ENCODE measurements at places on chromosomes 3 and 15.

DNA sequence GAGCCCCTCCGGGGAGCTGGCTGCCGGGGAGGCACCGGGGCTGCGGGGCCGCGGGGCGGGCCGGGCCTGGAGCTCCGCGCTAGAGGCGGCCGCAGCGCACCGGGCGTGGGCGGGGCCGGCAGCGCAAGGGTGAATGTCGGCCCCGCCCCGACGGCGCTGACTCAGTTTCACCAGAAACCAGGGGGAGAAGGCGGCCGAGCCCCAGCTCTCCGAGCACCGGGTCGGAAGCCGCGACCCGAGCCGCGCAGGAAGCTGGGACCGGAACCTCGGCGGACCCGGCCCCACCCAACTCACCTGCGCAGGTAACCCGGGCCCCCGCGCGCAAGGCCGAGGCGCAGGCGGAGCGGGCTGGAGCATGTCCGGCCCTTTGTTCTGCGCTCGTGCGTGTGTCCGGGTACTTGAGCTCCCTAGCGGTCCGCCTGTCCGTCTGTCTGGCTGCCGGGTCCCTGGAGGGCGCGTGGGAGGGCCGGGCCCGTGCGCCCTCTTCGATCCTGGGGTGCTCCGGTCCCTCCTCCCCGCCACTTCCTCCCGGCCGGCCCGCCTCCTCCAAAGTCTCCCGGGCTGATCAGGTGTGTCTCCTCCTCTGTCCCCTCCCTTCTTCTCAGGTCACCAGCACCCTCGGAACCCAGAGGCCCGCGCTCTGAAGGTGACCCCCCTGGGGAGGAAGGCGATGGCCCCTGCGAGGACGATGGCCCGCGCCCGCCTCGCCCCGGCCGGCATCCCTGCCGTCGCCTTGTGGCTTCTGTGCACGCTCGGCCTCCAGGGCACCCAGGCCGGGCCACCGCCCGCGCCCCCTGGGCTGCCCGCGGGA is at the start of gene SPINT1:
SPINT1 (plus strand) TSS at position 164 of the 811 bp plus-strand sequence; CDS start at position 671, 507 bp downstream.
- peak; percentile 15 for DNase-seq

- no peak for DNase-seq
Observed at GRCh38 chr15:29130476-29130875, 139.1 kb downstream of the NSMCE3 start.

- no peak for DNase-seq
Observed at GRCh38 chr3:157070678-157070999, 89.3 kb downstream of the CCNL1 start.

DNA sequence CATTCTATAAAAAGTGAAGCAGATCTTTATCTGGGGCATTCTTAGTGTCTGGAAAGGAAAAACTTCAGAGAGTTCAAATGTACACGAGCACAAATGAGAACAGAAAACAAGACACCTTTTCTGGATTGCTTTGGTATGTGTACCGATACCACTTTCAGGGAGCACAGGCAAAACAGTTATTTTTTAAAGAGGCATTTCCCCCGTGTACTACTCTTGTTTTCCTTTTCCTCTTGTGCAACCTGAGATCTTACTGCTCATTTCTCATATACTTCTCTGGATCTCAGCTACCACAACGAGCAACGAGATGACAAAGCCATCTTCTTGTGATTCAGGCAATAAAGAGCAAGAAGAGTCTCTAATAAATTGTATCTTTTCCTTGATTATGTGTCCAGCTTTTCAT is 463.6 kb downstream of the SHQ1 start:
- no peak for DNase-seq

GRCh38 chr3:186782542-186783057 is 777 bp upstream of the EIF4A2 start:
- no peak for DNase-seq

- DNase-seq, result no peak
Observed at GRCh38 chr15:79837846-79838245, 59.0 kb downstream of the MTHFS start.

GRCh38 chr3:38268087-38268486 is 2.5 kb downstream of the SLC22A13 start:
- no peak for DNase-seq

- DNase-seq, result no peak
Observed at GRCh38 chr3:171803044-171803443, 7.2 kb downstream of the PLD1 start.

DNA sequence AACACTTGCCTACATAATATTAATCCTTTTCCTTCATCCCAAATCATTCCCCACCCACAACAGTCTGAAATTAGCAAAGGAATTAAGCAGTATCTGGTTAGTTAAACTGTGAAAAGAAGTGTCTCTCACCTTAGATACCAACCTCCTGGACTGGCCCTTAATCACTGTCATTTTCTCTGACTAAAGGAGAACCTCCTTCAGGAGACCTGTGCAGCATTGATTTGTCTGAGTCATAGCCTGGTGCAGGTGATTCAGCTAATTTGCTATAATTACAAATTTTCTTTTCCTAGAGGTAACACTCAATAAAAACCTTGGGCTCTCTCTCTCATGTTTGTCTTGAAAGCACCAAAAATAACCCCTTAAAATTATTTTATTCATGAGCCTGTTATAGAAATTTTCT is 279.8 kb upstream of the SEMA6D start:
- DNase-seq, result no peak

GRCh38 chr3:197458179-197458707 is 97.5 kb downstream of the BDH1 start:
- DNase-seq, result peak; percentile 27
